Activated gamma-delta T cell treated with anti-CD3 and anti-CD28 coated beads, Interleukin-2, amount 50 U/mL, for 16 hours (primary cell): ENCODE measurements at places on chromosomes 3 and 15.

GRCh38 chr15:38627689-38628277 is 63.2 kb upstream of the RASGRP1 start:
- no peak for DNase-seq

- DNase-seq = no peak
Observed at GRCh38 chr15:26970712-26971210, at the start of gene GABRG3. GABRG3 (plus strand) TSS chr15:26971181.

GRCh38 chr15:53611145-53611920 is 148.1 kb downstream of the WDR72 start:
- no peak for DNase-seq

DNA sequence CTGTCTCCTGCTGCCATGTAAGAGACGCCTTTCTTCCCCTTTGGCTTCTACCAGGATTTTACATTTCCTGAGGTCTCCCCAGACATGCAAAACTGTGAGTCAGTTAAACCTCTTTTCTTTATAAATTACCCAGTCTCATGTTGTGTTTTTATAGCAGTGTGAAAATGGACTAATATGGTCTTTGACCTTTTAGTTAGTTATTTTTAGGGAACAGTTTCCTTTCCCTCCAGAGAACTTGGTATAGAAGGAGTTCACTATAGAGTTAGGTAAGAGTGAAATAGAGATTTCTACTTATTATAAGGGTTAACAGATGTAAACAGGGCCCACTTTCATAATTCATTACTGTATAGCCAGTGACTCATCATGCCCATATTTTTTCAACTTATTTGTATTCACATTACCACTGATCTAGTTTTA is 170.9 kb downstream of the UNC13C start:
- DNase-seq = no peak

GRCh38 chr15:65907661-65908060 is 38.4 kb downstream of the RAB11A start:
- no peak for DNase-seq

DNA sequence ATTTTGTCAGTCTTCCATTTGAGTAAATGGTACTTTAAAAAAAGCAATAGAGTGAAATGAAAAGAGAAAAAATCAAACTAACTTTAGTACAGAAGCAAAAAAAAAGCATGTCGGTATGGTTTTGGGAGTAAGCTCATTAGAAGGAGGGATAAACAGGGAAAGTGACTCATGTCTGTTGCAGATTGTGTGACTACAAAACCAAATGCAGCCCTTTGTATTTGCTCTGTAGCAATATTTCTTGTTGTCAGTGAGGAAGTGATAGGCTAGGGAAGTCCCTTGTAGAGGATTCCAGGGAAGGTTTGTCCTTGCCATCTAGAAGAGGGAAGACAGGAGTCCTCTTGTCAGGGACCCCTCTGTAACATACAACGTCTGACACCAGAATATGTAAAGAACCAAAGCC is 150.5 kb upstream of the POU1F1 start:
- no peak for DNase-seq

DNA sequence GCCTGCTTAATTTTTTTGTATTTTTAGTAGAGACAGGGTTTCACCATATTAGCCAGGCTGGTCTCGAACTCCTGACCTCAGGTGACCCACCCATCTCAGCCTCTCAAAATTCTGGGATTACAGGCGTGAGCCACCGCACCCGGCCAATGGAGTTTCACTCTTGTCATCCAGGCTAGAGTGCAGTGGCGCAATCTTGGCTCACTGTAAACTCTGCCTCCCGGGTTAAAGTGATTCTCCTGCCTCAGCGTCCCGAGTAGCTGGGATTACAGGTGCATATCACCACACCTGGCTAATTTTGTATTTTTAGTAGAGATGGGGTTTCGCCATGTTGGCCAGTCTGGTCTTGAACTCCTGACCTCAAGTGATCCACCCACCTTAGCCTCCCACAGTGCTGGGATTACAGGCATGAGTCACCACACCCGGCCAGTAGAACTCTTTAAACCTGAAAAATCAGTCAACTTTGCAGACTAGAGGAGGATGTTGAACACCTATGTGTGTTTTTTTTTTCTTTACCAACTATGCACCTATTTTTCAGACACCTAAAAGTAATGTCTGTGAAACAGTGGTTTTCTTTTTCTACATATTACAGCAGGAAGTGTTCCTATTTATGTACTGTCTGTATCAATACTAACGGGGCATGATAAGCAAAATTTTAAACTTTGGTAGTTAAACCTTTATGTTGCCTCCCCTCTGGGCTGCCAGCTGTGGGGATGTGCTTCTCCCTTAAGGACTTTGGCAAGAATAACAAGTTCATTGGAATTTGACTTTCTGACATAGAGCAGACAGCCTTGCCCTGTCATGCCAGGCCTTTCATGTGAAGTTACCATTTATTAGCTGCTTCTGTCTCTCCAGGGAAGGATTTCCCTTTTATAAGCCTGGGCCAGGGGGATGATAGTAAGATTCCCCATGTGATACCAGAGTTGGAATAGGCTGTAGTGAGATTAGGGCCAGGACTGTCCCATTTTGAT is 8.1 kb downstream of the ARIH2 start:
- DNase-seq = no peak

GRCh38 chr3:31946484-31947081 is 34.5 kb downstream of the OSBPL10 start:
- DNase-seq = no peak

DNA sequence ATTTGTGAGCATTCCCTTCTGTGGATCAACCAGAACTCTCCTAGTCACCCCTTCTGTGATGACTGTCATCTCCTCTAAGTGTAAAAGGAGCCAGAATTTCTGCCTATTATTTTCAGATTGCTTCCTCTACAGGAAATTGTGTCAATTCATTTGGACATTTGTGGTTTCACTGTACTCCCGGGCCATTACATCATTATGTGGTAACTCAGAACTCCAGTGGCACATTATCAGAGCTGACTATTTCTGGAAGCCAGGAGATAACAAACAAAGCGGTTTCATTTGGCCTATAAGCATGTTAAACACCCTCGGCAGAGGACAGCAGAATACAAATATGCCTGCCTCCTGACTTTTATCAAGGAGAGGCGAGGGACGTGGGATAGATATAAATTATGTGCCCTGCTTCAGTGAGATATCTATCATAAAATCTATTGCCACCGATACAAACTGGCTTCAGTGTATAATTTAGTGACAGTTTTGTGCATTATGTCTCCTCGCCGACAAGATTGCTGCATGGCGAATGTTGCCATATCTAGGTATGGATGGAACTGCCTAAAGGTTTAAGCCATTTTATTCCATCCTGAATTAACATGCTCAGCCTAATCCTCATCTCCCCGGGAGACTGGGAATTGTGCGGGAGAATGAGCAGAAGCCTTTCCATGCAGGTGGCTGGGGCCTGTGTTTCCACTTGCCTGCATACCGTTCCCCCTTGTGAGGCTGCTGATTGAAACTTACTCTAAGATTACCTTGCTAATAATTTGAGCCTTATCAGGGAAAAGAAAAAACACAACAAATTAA is 193.4 kb upstream of the SEMA6D start:
- no peak for DNase-seq

- no peak for DNase-seq
Observed at GRCh38 chr3:182303169-182303568, 490.1 kb upstream of the ATP11B start.

DNA sequence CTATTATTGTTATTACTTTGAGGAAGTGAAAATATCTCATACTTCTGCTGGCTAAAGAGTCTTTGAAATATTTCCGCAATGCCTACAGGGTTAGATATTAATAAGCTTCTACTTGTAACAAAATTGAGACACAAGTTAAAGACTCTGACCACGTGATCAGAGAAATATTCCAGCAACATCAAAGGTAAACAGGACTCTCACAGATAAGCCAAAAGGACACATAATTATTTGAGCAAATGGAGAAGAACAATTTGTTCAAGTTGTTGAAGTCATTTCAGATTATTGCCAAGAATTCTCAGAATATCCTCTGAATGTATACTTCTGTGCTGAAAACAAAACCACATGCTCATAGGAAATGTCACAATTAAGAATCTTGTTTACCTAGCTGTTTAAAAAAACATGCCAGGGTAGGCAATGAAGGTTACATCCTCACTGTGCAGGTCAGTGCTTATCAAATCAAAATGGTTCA is 225.8 kb upstream of the ALCAM start:
- DNase-seq = no peak

- no peak for DNase-seq
Observed at GRCh38 chr15:79883579-79884203, 13.1 kb downstream of the MTHFS start.

- DNase-seq = no peak
Observed at GRCh38 chr3:20160230-20160629, 25.8 kb downstream of the SGO1 start.

GRCh38 chr3:14425581-14426304 is 23.3 kb downstream of the SLC6A6 start:
- DNase-seq = no peak

DNA sequence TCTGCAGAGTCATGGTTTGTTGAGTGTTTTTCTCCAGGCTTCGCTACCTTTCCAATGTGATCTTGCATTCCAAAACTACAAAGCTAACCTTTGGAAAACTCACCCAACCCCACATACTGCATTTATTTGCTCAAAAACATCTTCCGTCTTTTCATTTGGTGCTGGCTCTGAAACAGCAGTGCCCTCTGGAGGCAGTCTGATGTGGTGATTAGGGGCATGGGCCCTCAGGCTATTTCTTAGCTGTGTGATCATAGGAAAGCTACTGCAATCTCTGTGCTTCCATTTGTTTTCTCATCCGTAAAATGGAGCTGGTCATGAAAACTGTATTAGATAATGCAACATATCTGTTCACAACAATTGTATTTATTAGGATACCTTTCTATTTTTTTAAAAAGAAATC is 47.0 kb downstream of the MTHFS start:
- DNase-seq = no peak

- DNase-seq = no peak
Observed at GRCh38 chr3:143203848-143204247, 84.3 kb downstream of the CHST2 start.

GRCh38 chr3:37923569-37924040 is 61.9 kb downstream of the CTDSPL start:
- DNase-seq = no peak

DNA sequence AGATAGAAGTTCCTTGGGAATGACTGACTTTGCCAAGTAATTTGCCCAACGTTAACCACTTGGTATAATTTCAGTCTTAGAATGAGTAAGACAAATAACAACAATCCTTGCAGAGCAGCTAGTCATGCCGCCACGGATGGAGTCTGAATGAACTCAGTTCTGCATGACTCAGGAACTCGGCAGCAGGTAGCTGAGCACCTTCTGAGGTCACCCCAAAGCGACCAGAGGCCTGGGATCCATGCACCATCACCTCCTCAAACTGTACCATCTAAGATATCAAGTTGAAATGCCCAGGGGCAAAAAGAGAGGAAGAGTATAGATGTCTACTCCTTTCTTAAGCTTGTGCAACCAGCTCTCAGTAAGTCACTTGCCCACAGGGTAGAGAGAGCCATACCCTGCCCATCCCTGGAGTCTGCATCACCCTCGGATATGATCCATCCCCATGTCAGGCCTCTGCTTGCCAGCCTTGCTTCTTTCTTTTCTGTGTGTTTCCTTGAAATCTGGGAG is 8.5 kb upstream of the CDCP1 start:
- no peak for DNase-seq

DNA sequence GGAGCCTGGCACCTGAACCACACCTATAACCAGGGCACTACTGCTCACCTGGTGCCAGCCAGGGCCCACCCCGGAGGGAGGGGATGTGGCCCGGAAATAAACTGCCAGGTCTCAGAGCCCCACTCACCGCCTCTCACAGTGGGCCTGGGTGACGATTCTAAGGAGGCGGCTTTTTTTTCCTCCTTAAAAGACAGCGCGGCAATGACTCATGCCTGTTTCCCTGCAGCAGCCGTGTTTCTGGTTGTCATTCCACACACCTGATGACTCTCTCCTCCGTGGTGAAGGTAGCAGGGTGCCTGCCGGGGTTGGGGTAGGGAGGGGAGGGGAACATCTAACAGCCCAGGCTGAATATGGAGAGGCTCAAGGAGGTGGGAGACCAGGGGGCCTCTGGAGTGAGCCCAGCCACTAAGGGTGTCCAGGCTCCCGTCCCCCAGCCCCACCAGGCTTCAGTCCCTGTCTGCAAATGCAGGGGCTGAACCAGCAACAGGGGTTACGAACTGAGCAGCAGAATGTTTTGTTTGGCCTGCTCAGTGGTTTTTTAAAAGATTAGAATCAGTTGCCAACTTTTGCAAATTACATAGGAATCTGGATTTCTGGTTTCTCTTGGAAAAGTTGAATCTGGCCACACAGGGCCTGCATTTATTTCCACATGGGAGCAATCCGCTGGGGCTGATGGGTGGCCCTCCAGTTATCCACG is 127.3 kb upstream of the LINGO1 start:
- DNase-seq = no peak

GRCh38 chr3:82685761-82686160 is 924.3 kb upstream of the GBE1 start:
- DNase-seq = no peak

- DNase-seq = peak; percentile 46
Observed at GRCh38 chr3:56725175-56725574, 42.1 kb upstream of the TASOR start.

DNA sequence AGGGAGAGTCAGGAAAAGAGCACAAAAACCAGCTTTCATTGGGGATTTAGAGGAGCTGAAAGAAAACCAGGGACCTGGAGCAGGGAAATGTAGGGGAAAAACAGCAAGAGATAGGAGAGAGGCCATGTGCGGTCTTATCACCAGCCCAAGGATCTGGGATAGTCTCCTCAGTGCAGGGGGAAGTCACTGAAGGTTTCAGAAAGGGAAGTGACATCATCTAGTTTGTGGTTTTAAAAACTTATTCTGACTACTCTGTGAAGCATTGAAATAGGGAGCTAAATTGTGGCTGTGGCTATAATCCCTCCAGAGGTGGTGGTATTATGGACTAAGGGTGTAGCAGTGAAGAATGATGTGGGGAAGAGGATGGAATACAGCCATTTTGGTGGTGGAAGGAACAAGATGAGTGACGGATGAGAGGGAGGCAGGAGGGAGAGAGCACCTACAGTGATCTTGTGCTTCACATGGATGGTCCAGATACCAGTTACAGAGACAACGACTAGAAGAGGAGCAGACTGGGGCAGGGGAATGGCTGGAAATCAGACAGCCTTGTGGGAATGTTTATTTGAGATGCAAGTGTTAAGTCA is 72.7 kb downstream of the HMG20A start:
- no peak for DNase-seq

DNA sequence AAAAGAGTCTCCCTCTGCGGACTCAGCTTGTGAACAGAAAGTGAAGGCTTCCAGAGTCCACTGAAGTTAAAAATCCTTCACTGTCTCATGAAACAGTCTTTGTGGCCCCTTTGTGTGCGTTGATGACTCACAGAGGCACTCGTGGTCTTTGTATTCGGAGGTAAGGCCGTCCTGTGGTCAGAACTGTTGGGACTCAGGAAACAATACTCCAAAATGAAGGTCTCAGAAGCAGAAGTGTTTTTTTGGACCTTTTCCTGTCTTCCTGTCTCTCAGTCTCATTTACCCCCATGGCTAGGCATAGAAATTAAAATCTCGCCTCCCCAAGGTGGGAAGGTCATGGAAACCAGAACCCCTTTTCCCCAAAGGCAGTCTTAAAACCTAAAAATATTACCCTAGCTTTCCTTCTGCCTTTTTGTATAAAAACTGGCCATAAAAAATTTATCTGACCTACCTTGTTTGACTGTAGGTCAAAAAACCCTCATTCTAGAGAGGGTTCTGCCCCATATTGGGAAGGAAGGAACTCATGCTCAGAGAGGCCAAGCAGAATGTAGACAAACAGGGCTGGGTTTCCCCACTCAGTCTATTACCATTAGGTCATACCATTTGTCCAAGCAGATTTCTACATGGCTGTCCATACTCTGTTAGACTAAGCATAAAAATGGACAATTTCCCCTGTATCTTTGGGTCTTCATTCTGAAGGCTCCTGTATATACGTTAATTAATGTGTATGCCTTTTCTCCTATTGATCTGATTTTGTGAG is 19.1 kb upstream of the EPB42 start:
- no peak for DNase-seq

- no peak for DNase-seq
Observed at GRCh38 chr3:165883863-165884478, 46.7 kb upstream of the BCHE start.
